ENCODE measurements at places on chromosomes 2 and 18.

DNA sequence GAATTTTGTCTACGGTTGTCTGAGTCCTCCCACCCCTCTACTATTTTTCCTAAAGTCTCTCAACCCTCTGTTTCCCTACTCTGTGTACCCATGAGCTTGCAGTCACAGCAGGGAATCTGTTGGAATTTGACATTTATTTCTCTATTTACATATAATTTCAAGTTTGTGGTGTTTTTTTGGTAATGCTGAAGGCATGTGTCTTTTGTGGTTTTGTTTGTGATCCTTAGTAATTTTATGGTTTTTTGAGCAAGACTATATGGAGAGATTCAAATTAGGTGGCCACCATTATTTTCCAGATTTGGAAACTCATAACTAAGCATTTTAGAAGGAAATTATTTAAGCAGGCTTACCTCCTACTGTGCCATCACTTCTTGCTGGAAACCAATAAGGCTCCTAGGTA, 27.2 kb upstream of the FBLN7 start:
- no peak for DNase-seq

GRCh38 chr18:7116792-7117389, 706 bp downstream of the LAMA1 start:
- no peak for DNase-seq

- DNase-seq, result no peak
These were observed 96.7 kb upstream of the COL5A2 start for GRCh38 chr2:189276277-189276676.

- no peak for DNase-seq
These were observed 5.6 kb downstream of the REL start for GRCh38 chr2:60886991-60887390.

DNA sequence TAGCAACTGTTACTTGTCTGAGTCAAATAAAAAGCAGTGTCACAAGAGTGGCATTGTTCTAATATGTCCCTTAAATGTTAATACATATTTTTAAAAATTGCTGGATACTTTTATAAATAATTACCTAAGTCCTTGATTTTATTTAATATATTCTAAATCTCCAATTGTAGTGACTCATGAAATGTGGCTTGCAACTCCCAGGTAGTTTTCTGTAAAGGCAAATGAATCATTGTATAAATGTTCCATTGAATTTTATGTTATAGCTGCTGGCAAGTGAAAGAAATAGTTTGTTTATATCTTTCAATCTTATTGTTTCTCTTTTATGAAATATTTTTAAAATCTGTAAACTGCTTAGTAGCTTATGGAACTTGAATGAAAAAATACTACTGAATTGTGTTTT, 32.7 kb upstream of the C1GALT1C1L start:
- DNase-seq, result no peak
